ENCODE measurements at places on chromosomes 6 and 20. TPM values are rescaled to one million over a fixed set of nuclear protein-coding genes. Genes with fewer than 3 reads are reported as not detected.

FAM209A gene
- polyA plus RNA-seq: 0.65 TPM

NKAIN2 gene
- 20.6 TPM for polyA plus RNA-seq

- no peak for DNase-seq
Observed at GRCh38 chr6:56378966-56379585, 131.7 kb upstream of the COL21A1 start.

- no peak for DNase-seq
Observed at GRCh38 chr6:54291146-54291545, 17.1 kb upstream of the TINAG start.

- DNase-seq: no peak
Observed at GRCh38 chr6:142387997-142388815, 86.4 kb downstream of the ADGRG6 start.

GRCh38 chr6:45643126-45643525 is 265.4 kb upstream of the SUPT3H start:
- DNase-seq: no peak

DNA sequence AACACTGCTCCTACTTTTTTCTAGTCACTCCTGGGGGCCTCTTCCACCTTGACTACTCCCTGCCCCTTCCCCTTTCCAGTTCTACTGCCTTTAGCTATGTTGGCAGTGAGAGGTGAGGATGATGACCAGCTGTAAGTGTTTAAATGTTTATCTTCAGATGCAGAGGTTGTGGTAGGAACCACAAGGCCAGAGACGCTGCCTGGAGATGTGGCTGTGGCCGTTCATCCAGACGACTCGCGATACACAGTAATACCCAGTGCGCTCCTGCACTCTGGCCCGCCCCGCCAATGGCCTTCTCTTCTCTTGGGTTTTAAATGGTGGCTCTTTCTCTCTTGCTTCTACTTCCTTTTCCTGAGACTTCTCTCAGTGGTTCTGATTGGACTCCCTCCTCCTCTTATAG is 4.6 kb downstream of the VARS2 start:
- no peak for DNase-seq
